ENCODE measurements at places on chromosomes 1 and 21. TPM values are rescaled to one million over a fixed set of nuclear protein-coding genes. Genes with fewer than 3 reads are reported as not detected.

DNA sequence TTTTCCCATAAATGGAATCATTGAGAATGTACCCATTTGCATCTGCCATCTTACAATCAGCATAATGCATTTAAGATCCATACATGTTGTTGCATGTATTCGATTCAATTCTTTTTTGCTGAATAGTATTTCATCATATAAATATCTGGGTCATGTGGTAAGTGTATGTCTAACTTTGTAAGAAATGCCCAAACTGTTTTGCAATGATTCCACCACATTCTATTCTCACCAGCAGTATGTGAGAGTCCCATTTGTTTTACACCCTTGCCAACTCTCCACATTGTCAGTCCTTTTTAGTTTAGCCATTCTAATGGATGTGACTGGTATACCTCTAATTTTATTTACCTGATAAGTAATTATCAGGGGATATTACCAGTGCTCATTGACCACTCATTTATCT, 115.8 kb upstream of the PBX1 start:
- no peak for DNase-seq

- DNase-seq: no peak
Measured at GRCh38 chr1:221776495-221777301, 34.8 kb upstream of the DUSP10 start.

GRCh38 chr1:8854240-8854639, 24.2 kb downstream of the ENO1 start:
- DNase-seq: no peak

Gene RPE65
- total RNA-seq: not detected

Gene TEX38
- not detected for total RNA-seq

Data from H7 (cell line).